ENCODE measurements at places on chromosomes 16 and 17.

GRCh38 chr16:84478172-84478947 is 26.1 kb downstream of the MEAK7 start:
- DNase-seq = no peak

- no peak for DNase-seq
Measured at GRCh38 chr17:34178092-34178491, 77.0 kb upstream of the CCL2 start.

DNA sequence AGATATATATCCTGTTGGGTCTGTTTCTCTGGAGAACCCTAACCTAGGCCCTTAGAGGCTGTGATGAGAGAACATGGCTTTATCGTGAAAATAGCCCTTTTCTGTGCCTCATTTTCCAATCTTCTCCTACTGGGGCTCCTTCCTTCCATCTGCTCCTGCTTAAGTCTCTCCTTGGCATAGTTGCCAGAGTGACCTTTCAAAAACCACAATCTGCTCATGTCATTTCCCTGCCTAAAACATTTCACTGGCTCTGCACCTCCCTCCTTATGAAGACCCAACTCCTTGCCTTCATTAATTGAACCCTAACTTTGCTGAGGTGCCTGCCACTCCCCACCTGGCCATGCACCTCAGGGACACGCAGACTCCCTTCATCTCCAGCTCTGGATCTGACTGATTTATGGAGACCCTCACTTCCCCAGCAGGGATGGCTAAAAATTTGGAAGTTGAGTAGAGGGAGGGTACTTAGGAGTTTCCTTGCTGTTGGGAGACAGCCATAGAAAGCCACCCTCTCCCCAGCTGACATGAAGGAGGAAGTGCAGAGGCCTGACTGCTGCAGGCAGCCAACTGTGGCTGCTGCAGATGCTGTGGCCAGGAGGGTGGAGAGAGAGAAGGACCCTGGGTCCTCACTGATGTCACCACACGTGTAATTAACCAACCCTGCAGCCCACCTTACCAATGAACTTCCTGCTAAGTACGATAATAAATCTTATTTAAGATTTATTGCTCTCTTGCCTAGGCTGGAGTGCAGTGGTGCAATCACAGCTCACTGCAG is 6.3 kb upstream of the GGA2 start:
- DNase-seq = peak; percentile 8

- no peak for DNase-seq
Measured at GRCh38 chr17:77906377-77906871, 52.1 kb upstream of the TNRC6C start.

GRCh38 chr16:67986949-67987348 is 6.7 kb upstream of the DPEP3 start:
- no peak for DNase-seq

DNA sequence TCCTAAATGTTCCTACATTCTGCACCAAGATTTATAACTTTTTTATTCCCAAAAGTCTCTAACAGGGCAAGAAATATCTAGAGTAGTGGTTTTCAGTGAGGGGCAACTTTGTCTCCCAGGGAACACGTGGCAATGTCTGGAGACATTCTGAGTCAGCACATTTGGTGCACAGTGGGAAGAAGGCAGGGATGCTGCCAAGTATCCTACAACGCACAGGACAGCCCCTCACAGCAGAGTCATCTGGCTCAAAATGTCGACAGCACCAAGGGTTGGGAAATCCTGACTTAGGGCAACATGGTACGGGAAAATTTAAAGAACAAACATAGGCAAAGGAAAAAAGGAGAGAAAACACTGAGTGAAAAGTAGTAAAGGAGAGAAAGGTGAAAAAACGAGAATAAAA is 61.8 kb downstream of the SMG6 start:
- no peak for DNase-seq

GRCh38 chr17:7173687-7174602 is 5.2 kb downstream of the ASGR1 start:
- DNase-seq = peak; percentile 65

DNA sequence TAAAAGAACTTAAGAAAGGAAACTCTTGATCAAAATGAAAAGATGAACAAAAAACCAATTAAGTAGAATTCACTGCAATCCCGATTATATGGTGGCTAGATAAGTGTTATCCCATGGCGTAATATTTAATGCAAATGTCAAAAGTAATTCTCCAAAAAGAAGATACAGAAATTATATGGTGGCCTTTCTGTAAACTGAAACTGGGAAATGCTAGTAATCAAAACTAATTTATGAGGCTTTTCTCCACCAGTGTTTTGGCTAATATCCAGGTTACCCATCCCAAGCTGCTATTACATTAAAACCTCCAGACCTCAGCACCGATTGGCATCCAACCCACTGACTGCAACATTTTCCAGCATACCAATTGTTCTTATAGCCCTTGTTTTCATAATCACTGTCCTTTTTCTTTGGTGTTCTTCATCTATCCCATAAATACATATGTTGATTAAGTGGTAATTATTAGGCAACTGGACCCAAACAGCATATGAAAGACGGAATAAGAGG is 77.2 kb upstream of the TNRC6A start:
- DNase-seq = no peak

GRCh38 chr17:72422505-72423285 is 301.9 kb downstream of the SOX9 start:
- DNase-seq = peak; percentile 16

DNA sequence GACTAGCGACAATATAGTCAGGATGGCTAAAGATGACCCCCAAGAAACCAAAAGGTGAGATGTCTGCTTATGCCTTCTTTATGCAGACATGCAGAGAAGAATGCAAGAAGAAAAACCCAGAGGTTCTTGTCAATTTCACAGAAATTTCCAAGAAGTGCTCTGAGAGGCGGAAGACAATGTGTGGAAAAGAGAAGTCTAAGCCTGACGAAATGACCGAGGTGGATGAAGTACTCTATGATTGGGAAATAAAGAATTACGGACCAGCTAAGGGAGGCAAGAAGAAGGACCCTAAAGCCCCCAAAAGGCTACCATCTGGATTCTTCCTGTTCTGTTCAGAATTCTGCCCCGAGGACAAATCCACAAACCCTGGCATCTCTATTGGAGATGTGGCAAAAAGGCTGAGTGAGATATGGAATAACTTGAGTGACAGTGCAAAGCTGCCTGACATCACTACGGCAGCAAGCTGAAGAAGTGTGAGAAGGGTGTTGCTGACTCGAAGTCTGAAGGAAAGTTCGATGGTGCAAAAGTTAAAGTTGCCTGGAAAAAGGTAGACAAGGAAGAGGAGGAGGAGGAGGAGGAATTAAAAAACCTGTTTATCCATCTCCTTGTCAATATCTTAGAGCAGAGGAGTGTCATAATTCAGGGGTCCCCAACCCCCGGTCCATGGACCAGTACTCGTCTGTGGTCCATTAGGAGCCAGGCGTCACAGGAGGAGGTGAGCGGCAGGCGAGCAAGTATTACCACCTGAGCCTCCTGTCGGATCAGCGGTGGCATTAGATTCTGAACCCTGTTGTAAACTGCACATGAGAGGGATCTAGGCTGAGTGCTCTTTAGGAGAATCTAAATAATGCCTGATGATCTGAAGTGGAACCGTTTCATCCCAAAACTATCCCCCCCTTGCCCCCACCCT is 25.1 kb upstream of the ADGRG1 start:
- DNase-seq = no peak

- DNase-seq = no peak
Measured at GRCh38 chr17:28892024-28892423, 5.5 kb downstream of the FLOT2 start.

- DNase-seq = no peak
Measured at GRCh38 chr16:10182222-10183053, at the start of gene GRIN2A. Gene GRIN2A (minus strand): TSS chr16:10182428. CDS start chr16:10180411, 2,017 bp downstream.

GRCh38 chr17:34169496-34169895 is 85.6 kb upstream of the CCL2 start:
- no peak for DNase-seq

GRCh38 chr16:63005356-63005755 is 969.1 kb upstream of the CDH8 start:
- DNase-seq = no peak

DNA sequence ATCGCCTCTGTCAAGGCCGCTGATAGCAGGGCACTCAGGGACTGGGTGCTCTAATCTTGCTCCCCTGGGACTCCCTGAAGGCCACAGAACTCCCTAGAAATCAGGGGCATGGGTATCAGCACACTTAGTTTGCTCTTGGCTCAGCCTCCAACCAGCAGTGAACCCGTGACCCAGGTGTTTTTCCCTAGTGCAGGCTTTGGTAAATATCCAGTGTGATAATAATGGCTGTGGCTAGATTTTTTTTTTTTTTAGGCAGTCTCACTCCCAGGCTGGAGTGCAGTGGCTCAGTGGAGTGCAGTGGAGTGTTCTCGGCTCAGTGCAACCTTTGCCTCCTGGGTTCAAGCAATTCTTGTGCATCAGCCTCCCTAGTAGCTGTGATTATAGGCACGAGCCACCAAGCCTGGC is 10.3 kb downstream of the NUPR1 start:
- no peak for DNase-seq

- DNase-seq = no peak
Measured at GRCh38 chr17:43033948-43034881, 9.2 kb downstream of the RND2 start.

- no peak for DNase-seq
Measured at GRCh38 chr17:52828621-52829020, 670.1 kb upstream of the CA10 start.

DNA sequence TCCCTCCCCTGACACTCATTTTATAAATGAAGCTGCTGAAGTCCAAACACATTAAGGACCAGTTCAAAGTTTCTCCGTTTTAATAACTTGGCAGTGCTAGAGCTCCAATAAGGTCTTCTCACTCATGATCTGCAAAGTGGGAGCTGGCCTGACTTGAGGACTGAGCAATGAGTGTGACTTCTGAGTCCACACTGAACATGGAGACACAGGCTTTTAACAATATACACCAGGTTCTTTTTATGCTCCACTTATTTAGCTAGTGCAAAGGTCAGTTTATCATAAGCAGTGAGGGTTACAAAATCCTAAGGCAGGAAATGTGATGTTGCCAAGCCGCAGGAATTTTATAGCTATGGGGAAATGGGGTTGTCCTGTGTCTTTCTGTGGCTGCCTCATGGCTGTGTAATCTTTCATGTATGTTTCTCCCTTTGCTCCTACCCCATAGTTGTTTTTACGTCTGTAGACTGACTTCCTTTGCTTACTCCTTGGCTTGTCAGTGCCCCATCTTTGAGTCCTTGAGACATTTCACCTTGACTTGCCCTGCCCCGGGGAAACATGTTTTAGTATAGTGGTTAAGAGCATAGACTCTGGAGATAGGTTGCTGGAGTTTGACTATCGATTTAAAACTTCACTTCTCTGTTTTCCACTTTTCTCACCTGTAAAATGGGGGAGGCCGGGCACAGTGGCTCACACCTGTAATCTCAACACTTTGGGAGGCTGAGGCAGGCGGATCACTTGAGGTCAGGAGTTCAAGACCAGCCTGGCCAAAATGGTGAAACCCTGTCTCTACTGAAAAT is 12.2 kb upstream of the MMD start:
- no peak for DNase-seq

GRCh38 chr16:56478281-56479049 is 27.1 kb downstream of the OGFOD1 start:
- no peak for DNase-seq

DNA sequence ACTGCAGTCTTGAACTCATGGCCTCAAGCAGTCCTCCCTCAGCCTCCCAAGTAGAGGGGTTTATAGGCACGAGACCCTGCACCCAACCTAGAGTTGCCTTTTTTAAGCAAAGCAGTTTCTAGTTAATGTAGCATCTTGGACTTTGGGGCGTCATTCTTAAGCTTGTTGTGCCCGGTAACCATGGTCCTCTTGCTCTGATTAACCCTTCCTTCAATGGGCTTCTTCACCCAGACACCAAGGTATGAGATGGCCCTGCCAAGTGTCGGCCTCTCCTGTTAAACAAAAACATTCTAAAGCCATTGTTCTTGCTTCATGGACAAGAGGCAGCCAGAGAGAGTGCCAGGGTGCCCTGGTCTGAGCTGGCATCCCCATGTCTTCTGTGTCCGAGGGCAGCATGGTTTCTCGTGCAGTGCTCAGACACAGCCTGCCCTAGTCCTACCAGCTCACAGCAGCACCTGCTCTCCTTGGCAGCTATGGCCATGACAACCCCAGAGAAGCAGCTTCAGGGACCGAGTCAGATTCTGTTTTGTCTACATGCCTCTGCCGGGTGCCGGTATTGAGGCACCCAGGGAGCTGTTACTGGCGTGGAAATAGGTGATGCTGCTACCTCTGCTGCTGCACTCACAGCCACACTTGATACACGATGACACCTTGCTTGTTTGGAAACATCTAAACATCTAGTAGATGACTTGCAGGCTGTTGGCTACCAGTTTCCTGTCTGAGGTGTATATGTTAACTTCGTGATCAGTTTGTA is 3.3 kb downstream of the RPL13 start:
- DNase-seq = no peak

DNA sequence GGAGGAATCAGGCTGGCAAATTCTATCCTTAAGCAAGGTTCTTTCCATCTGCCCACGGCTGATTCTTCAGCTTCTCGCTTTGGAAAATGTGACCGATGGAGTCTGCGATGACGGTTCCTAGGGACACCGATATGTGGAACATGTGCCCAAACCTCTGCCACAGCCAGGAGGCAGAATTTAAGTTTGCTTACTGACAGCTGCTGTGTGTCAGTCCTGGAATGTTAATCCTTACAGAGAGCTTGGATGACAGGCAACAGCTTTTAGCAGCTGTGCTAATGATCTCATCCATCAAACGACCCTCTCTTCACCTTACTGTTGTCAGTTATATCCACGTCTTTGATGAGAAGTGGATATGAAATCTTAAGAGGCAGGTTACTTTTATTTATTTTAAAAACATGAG is 11.4 kb upstream of the MYH13 start:
- DNase-seq = no peak

DNA sequence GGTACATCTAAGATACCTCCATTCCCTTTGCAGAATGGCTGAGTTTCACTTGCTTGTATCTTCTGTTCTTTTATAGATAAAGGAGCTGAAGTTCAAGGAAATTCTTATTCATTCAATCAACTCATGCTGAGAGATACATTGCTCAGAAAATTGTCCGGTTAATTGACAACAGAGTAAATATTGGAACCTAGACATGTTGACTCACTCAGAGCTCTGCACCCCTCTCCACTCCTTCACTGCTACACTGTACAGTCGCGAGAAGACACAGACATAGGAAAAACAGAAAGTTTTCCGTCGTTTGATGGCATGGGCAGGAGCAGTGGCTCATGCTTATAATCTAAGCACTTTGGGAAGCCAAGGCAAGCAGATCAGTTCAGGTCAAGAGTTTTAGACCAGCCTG is 690.5 kb upstream of the SOX9 start:
- no peak for DNase-seq

- no peak for DNase-seq
Measured at GRCh38 chr17:38914741-38915638, 10.4 kb upstream of the LASP1NB start.

DNA sequence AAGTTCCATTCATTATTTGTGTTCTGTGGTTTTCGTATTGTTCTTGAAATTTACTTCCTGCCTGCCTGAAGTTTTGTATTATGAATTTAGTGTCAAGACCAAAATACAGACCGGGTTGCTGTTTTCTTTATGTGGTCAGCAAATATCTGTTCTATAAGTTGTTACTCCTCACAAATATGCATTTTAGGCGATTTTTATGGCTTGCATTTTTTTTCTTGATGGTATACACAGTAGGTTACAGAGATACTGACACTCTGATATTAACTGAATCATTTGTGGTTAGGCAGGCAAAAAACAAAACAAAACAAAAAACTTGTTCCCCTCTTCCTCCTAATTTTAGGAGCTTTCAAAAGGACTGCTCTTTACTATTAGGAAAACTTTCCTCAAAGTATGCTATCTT is 52.6 kb downstream of the BCAS3 start:
- DNase-seq = no peak

- peak; percentile 57 for DNase-seq
Measured at GRCh38 chr17:31394544-31394943, 3.1 kb downstream of the RAB11FIP4 start.

- DNase-seq = no peak
Measured at GRCh38 chr17:21129023-21129681, 2.4 kb downstream of the DHRS7B start.

Measured in activated naive CD8-positive, alpha-beta T cell treated with anti-CD3 and anti-CD28 coated beads, Interleukin-2, amount 50 U/mL, for 24 hours (primary cell).